ENCODE measurements at places on chromosomes 4 and X.

GRCh38 chr4:24382381-24382780 is 202.0 kb downstream of the DHX15 start:
- no peak for DNase-seq

DNA sequence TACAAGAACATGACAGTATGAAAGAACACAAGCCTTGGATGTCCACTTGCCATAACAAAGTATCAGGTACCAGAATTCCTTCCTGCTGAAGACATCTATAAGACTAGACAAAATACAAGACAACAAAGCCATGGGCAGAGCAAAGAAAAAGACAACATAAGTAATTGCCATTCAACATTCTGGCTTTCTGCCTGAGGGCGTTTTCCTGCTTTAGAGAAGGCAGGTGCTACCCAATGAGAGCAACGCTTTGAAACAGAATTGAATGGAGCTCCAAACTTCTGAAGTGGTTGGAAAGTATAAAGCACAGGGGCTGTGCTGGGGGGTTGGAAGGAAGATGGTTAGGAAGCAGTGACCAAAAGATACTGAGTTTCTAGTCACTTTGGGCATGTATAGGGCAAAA is 30.1 kb downstream of the PDE5A start:
- DNase-seq, result no peak

DNA sequence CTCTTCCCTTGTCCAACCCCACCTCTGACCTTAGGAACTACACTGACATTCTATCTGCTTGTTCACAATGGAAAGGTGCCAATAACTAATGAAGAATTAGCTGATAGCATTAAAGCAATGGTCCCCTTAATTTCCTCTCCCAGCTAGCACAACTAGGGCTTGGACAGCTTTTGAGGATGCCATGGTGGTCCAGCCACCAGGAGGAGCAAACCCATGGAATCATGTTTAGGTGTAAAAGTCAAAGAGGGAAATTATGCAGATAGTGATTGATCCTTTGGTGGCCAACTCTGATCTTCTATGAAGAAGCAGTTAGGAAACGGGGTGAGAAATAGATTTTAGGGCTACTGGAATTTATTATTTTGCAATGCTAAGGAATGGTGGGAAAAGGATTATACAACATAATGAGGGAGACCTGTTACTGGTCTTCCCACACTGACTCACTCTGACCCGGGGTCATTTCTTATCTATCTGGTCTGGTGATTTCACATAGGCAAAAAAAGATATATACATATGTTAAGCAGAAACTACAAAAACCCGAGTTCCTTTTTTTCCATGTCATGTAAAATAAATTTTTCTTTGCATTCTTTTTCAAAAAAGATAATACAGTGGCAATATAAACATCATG is 45.8 kb upstream of the FBXW7 start:
- no peak for DNase-seq

DNA sequence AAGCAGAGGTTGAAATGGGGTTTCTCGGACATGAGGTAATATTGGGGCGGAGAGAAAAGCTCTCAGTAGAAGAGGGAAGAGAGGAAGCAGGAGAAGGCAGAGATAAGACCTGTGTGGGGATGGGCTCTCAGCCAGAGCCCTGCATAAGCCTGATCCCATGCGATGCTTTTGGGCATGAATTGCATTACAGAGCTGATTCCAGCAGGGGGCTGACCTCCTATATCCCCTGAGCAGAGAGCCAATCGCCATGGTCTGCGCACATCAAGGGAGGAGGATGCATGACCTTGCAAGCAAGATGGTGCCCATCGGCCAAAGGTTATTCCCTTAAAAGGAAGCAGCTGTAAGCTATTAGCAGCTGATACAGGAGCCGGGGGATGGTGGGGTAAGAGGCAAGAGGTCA is 7.6 kb downstream of the ANOS1 start:
- no peak for DNase-seq

GRCh38 chr4:151888367-151888866 is 127.6 kb upstream of the GATB start:
- DNase-seq, result no peak

DNA sequence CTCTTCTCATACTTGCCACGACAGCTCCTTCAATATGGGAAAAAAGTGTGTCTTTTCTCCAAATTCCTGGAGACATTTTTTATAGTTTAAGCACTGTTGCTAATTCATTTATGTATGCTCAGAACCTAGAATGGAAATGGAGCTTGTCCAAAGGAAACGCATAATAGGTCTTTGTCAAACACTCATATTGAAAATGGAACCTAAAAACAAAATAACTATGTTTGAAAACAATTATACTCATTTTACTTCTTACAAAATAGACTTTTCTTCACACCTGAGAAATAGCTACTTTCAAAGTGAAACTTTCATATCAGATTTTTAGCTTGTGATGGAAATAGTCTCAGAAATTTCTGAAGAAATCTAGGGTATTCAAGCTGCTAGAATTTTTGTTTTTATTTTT is 529.7 kb upstream of the BOD1L1 start:
- DNase-seq, result no peak

- no peak for DNase-seq
Measured at GRCh38 chr4:1061056-1061700, 49.8 kb downstream of the FGFRL1 start.

DNA sequence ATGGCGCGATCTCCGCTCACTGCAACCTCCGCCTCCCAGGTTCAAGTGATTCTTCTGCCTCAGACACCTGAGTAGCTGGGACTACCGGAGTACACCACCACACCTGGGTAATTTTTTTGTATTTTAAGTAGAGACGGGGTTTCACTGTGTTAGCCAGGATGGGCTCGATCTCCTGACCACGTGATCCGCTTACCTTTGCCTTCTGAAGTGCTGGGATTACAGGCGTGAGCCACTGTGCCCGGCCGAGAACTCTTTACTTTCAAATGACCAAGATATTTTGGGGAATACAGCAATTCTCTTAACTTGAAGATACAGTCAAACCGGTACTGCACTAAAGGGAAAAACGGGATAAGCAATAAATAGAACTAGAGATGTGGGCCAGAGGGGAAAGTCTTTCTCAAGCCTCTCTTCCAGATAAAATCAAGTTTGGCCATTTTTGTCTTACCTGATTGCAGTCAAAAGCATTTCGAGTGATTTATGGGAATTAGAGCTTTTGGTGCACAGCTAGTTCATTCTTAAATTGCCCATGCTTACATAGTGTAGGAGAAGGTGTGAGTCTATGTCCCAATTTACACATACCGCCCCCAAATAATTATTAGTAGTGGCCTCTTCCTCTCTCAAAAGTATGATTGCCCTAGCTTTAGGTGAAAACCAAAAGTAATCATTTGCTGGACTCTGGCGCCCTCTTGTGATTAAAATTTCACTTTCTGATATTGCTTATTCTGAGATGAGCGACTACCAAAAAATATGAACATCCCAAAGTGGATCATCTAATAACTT is 53.2 kb upstream of the ABCG2 start:
- DNase-seq, result peak; percentile 13

DNA sequence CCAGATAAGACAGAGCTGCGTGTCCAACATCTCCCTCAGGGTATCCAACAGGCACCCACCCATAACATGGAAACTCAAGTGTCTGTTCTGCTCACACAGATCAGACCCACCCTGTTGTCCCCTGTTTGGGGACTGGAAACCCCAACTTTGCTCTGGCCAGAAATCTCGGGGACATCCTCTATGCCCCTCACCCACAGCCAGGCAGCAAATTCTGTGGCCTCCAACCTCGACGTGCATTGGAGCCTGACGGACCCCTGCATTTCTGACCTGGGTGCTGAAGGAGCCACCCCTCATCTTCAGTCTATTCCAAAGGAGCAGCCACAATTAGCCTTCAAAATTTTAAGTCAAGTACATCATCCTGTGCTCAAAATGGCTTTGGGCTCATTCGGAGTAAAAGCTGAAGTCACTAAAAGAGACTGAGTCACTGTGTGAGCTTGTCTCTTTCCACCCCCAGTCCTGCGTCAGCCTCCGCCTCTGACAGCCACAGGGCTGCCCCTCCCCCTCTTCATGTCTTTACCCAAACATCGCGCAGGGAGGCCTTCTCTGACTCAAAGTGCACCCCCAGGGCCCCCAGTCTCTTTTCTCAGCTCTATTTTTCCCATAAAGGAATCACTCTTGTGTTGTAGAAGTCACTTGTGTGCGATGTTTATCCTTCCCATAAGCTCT is 24.4 kb upstream of the PDE6B start:
- no peak for DNase-seq

DNA sequence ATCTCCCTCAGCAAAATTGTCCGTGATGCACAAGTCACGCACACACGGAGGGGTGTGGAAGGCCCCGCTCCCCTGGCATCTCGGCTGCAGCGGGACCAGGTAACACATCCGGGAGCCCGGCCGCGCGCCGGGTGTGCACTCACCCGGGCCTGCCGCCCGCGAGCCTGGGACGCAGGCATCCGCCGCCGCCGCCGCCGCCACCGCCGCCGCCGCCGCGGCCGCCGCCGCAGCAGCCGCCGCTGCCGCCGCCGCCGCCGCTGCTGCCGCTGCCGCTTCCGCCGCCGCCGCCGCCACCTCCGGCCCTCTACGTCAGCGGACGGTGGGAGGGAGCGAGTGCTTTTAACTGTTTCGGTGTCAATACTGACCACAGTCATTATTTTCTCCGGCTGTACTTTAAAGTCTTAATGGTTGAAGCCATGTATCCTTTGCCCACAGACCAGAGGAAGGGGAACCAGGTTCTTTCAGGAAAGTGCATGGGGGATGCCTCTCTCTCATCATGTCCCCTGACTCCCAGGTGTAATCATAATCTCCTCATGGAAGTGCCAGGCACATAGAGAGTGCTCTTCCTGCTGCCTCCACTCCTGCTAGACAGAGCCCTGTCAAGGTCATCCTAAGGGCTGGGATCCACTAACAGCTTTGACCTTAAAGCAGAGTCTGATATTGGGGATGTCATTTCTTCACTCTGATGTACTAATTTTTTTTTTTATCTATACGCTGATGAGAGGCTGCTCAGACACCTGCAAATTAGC is 38.0 kb downstream of the MAGEE2 start:
- DNase-seq, result peak; percentile 6

DNA sequence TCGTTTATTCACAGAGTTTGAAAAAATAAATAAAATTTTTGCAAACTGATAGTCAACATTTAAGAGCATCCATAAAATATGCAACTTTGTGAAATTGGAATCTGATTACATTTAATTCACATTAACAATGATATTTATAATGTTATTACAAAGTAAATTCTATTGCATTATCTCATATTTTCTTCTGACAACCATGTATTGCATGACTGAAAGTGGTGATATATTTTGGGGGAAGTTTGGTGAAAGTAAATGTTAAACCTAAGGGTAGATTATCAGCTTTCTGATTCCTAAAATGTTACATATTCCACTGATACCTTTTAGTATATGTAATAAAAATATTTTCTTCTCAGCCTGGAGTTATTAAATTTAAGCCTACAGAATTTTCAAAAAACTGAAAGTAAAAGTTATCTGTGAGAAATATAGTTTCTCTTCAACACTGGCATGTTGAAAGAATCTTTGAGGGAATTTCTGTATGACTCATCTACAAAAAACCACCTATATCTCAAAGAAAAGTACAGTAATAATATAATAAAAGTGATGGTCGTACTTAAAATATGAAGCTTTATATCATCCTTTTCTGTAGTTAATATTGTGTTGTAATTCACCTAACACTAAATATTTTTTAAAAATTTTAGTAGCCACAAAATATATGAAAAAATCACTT is 1179.6 kb upstream of the PCDH7 start:
- no peak for DNase-seq

DNA sequence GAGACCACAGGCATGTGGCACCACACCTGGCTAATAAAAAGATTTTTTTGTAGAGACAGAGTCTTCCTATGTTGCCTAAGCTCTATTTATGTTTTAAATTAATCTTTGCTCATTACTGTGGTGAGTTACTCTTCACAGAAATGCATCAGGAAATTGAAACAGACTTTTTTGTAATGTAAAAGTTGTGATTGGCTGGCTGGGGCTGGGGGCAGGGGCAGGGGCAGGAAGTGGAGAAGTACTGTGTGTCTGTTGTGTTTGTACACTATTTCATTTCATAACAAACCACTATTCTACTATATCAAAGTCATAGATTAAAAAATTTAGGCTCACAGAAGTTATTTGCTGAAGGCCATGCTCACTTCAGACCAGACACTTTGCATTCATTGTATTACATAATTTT is 19.1 kb upstream of the ABRAXAS1 start:
- DNase-seq, result peak; percentile 9

DNA sequence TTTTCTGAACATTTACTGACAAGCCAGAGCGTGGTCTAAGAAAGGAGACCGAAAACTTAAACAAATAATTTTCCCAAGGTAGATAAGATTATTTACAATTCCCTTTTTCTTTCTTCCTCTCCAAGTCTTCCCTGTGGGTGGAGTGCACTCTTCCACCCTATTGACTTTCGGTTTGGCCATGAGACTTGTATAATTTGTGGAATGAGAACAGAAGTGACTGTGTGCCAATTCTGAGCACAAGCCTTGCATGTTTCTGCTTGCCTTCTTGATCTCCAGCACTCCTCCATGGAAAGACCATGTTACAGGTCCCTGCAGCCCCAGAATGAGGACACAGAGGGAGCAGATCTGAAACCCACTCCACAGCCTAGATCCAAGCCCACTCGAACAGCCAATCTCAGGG is 150.0 kb upstream of the HPGD start:
- no peak for DNase-seq

DNA sequence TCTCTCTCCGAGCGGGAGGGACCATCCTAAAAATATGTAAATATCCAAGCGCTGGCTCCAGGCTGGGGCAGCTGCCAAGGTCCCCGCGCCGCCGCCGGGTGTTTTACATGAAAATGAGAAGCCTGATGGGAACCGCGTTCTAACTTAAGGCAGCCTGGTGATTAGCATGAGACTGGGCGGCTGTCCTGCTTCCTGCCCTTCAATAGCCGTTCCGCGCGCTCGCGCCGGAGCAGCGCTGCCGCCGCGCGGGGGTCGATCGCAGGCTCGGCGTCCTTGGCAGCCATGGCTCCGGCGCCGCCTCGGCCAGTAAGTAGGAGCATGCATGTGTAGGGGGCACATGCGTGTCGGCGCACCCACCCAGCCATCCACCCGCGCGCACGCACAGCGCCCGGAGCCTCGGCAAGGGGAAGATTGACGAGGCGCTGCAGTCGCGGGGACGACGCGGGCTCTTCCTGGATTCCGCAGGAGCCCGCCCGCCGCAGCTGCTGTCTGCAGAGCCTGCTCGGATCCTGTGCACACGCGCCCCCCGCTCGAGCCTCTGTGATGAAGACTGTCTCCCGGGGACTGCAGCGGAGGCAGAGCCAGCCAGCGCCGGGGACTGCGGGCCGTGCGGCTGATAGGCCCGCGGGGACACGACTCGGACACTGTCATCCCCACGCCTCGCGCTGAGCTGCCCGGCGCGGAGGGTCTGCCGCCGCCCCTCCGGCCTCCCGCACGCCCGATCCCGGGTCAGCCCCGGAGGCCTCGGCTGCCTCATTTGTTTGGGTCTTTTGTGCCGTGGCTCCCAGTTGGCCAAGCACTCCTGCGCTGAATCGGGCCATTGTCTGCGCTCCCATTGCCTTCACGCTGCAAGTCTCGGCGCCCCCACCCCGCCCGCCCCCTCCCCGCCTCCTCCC is 734 bp downstream of the STOX2 start:
- no peak for DNase-seq

GRCh38 chr4:75672461-75673026 is 667 bp downstream of the G3BP2 start:
- DNase-seq, result peak; percentile 61

GRCh38 chr4:184460499-184461285 is 13.7 kb downstream of the IRF2 start:
- no peak for DNase-seq
